CD4-positive, alpha-beta T cell treated with Interleukin-4 for 4 hours (primary cell): ENCODE measurements at places on chromosomes 7 and 10.

GRCh38 chr7:149733924-149734790 lies 39.2 kb downstream of the ZNF467 start:
- DNase-seq = no peak

DNA sequence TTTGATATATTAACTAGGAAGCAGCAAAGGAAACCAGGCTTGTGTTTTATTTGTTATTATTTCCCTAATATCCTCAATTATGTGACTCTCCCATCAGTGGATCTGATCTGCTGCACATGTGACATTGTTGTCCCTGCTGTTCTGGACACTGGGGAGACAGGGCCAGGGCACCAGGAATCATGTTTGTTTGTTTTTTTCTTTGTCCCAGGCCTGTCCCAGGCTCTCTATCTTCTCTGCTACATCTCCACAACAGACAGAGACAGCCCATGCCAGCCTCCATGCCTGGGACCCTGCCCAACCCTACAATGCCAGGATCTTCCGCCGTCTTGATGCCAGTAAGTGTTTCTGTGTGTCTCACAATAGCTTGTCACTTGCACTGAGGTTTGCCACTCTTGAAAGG lies 239.6 kb downstream of the TRIL start:
- no peak for DNase-seq

GRCh38 chr7:4103352-4104091 lies 578.6 kb upstream of the FOXK1 start:
- DNase-seq = no peak

DNA sequence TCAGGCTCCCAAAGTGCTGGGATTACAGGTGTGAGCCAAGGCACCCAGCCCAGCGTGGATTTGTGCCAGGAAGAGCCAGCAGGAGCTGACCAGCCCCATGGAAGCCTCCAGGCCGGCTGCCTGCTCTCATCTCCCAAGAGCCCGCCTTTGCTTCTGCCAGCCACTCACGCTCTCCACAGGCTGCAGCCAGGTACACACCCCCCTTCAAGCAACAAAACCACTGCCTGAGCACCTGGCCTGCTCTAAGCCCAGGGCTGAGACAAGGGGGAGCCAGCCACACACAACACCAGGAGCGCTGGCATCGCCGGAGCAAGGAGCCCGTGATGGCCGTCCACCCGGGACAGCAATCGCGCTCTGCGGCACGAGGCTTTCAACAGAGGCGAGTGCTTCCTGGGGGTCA lies 34.5 kb downstream of the MAD1L1 start:
- no peak for DNase-seq

- DNase-seq = no peak
Observed at GRCh38 chr10:72010234-72010973, 46.2 kb downstream of the CHST3 start.

DNA sequence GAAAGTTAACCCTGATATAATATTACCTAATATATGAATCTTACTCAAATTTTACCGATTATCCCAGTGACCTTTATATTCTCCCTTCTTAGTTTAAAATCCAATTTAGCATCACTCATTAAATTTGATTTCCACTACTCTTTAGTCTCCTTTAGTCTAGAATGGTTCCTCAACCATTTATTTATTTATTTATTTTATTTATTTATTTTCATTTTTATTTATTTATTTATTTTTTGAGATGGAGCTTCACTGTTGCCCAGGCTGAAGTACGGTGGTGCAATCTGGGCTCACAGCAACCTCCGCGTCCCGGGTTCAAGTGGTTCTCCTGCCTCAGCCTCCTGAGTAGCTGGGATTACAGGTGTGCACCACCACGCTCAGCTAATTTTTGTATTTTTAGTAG lies 92.8 kb downstream of the LCOR start:
- no peak for DNase-seq

- no peak for DNase-seq
Observed at GRCh38 chr7:73518470-73518869, 3.6 kb downstream of the BAZ1B start.

- DNase-seq = no peak
Observed at GRCh38 chr7:127158659-127159058, 94.1 kb downstream of the GRM8 start.

DNA sequence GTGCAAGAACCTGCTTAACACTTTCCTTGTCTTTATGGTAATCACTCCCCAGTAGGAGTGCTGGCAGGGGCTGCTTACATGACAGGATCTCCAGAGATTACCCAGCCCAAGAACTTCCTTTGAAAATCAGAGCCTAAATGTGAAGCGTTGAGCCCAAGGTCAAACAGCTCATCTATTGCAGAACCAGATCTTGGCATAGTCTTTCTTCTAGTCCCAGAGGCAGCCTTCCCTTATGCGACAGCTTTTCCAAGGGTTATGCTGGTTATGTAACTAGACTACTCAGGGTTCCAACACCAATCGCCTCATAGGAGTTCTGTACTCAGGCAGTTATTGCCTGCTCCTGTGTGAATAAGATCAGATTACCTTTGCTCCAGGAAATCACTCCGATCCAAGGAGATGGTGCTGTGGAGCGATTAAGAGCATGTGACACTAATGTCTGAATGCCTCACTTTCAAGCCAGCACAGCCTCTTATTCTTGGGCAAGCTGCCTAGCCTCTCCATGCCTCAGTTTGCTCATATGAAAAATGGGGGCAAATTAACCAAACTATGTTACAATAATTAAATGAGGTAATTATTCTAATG lies 8.4 kb upstream of the LGI1 start:
- no peak for DNase-seq

GRCh38 chr10:95466436-95466835 lies 94.7 kb downstream of the SORBS1 start:
- no peak for DNase-seq

DNA sequence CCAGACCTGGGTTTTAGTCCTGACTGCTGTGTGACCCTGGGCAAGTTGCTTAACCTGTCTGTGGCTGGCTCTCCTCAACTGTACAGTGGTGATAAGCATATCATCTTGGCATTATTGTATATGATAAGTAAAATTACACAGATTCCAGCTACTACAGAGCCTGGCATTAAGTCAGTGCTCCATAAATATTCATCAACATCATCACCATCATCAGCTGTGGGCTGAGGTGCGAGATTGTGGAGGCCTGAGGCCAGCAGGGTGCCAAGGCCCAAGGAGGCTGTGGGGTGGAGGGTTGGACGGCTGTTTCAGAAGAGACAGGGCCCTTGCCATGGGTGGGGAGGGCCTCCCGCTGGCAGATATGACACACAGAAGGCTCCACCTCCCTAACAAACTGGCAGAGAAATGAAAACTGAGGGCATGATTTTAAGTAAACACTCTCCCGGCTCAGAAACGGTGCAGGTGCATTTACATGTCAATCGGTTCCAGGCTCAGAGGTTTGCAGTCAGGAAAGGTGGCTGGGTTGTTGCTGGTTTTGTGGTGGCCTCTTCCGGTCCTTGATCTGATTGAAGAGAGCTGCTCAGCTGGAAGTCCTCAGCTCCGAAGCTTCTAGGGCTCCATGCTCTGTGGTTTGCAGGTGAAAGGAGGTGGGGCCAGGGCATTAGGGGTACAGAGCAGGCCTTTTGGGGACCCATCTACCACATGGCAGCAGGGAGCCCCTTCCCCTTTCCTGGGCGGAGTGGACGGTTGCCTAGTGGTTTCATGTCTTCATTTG lies 10.2 kb downstream of the CRYGN start:
- peak; percentile 73 for DNase-seq

DNA sequence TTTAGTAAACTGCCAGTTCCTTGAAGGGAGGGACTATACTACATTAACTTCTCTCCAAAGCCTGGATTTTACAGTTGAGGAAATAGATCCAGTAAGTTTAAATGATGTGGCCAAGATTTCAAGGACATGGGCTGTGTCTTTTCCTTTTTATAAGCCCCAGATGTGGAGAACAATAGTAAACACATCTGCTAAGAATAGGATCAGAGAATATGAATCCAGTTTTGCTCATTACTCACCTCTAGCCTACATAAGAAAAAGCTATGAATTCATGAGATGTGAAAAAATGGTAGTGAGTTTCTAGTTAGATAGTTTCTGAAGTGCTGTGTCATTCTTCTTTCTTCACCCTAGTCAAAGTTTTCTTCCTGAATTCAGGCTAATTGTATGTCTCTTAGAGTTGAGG lies 38.6 kb downstream of the MAGI2 start:
- no peak for DNase-seq

- DNase-seq = no peak
Observed at GRCh38 chr10:18683427-18683826, 24.2 kb downstream of the ARL5B start.

GRCh38 chr7:22666732-22667131 lies 60.3 kb upstream of the IL6 start:
- DNase-seq = no peak

DNA sequence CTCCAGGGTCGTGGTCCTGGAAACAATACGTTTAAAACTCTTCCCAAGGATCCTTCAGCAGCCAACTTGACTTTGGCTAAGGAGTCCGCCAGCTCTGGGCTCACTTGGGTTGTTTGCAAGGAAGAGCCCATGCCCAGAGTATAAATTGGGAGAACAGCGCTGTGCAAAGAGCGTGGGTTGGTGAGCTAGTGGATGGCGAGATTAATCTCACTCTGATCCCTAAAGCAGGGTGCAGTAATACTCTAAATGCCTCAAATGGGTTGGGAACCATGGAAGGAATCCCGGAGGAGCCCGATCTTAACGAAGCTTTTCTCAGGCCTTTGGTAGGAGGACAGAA lies 495 bp upstream of the SDHAF3 start:
- DNase-seq = no peak

DNA sequence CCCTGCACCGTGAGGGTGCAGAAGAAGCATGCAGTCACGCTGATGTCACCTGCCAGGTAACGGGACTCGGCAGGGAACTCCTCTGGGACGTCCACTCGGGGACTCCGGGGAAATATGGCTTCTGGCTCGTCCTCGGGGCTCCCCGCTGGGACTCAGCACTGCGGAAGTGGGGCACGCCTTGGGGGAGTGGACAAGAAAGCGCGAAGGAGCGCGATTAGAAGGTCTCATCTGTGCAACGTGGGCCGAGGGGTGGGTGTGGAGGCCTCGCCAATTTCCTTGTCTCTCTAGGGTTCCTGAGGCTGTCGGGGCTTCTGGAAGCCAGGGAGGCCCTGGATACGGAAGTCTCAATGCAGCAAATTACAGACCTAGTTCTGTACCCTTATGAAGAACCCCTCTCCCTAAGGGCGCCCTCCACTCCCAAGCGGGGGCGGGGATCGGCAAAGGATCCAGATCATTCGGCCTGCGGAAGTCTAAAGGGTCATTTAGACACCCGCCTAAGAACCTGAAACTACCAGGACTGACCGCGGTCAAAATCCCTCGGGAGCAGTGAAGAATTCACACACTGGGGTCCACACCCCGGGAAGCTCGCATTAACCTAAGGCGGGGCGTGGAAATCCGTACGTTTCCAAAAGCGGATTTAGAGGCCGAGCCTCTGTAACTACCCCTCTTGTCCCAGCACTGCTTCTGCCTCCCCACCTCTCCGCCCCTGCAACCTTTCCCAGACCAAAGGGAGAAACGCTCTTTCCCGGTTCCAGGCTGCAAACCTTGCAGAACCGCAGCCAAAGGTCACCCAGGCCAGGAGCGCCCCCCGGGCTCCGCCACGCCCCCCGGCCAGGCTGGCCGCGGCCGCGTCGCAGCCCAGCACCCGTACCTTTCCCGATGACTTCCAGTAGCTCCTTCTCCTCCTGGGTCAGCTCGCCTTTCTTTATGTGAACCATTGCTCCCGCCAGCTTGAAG lies 640 bp downstream of the ANKMY2 start:
- DNase-seq = peak; percentile 59

DNA sequence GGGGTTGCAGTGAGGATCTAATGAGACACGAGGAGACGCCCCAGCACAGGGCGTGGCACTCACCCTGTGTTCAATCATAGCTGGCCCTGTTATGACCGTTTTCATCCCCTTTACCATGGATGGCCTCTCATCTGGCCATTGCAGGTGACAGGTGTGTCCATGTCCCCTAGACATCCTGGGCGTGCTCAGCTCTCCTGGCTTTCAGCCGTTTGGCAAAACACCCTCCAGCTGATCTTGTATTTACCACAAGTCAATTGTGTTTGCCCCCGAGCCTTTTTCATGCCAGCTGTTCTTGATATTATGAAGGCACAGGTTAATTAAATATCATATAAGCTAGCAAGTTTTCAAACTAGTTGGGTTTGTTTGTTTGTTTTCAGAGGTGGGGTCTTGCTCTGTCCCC lies 97.1 kb downstream of the CHST15 start:
- DNase-seq = no peak

DNA sequence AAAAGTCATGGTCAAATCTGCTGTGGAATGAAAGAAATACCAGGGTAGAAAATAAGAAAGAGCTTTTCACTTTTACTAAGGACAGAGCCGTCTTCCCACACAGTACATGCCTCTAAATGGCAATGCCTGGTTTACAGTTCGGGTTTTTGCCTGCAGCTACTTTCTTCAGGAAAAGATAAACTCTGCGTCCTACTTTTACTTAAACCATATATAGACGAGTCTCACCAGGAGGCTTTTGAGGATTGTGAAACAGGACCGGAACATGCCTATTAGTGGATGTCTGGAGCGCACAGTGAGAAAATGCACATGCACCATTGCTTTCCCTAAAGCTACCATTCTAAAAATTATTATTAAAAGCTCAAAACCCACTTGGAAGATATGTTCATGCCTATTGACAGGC lies 70.5 kb downstream of the KLF6 start:
- no peak for DNase-seq

DNA sequence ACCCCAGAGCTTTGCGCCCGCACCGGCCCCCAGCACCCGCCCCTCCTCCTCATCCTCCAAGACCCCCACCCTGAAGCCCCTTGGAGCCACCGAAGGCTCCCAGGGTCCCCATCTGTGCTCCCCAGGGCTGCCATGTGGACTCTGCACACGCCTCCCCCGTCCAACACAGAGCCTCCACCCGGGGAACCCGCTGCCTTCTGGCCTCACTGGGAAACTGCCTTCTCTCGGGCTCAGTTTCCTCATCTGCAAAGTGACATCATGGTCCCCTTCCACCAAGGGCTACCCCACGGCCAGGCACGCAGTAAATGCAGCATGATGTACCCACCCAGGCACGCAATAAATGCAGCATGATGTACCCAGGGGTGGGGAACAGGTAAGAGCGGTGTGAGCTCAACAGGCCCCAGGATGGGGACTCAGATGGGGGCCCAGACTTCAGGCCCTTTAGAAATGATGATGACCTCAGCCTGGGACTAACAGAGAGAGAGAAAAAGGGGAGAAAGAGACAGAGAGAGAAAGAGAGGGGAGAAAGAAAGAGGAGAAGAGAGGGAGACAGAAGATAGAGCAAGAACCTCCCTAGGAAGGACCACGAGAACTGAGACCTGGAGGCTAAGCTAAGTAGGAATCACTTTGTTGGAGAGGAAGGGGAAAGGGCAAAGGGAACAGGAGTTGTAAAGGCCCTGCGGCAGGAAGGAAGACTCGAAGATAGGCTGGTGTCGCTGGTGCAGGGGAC lies 2.5 kb upstream of the MICALL2 start:
- DNase-seq = no peak

DNA sequence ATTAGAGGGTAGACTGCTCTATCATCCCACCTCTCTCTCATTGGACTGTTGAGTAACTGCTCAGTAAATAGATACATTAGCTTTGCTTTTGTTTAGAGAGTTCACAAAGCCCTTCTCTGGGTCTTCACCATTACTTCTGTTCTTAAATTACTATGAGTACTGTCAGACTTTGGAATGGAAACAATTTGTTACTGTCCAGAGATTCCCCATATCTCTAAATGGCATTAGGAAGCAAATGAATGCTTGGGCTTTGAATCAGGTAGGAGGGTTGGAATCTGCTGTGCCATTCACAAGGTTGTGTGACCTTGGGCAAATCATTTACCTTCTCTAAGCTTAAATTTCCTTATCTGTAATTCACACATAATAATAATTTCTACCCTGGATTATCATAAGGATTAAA lies 541.0 kb upstream of the FZD8 start:
- DNase-seq = no peak
